ENCODE measurements at places on chromosomes 2 and 18.

GRCh38 chr2:16081316-16082200, 141.2 kb downstream of the MYCN start:
- DNase-seq, result no peak

- DNase-seq, result no peak
Measured at GRCh38 chr2:107398683-107399082, 428.0 kb upstream of the RGPD4 start.

GRCh38 chr2:112629224-112629623, 16.5 kb upstream of the SLC20A1 start:
- no peak for DNase-seq

GRCh38 chr18:48547531-48547981, 8.7 kb downstream of the CTIF start:
- no peak for DNase-seq

DNA sequence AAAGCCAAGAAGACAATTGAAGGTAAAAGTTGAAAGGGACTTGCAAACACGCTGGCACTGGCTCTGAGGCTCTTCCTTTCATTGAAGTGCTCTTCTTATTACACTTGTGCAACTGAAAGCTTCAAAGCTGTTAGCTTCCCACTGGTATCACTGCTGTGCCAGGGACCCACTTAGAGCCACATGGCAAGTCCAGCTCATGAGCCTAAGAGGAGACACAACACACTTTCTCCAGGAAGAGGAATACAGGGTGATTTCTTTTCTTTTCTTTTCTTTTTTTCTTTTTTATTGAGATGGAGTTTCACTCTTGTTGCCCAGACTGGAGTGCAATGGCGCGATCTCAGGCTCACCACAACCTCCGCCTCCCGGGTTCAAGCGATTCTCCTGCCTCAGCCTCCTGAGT, 218.2 kb downstream of the ATAD2B start:
- DNase-seq, result no peak

GRCh38 chr2:1854729-1855547, 110.6 kb upstream of the PXDN start:
- DNase-seq, result peak; percentile 84

DNA sequence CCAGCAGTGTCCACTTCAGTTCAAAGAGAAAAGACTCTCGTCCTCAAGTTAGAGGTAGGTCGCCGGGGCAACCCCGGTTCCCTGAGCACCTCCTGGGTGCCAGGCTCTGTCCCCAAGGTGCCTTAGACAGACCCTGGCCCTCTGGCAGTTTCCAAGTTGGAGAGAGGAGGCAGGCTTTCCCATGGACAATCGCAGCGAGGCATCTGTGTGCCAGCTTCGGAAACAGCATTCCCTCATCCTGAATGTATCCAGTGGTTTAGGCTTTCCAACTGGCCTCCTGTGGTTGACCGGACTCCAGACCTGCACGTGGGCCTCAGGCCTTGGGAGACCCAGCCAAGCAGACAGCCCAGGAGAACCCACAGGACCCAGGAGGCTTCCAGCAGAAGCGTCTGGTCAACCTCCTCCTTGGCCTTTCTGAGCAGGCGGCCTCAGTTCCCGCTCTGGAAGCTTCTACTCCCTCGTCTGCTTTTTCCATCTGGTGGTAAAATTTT, 70.3 kb downstream of the KCNF1 start:
- DNase-seq, result no peak

- no peak for DNase-seq
Measured at GRCh38 chr18:13809531-13810255, 14.3 kb upstream of the MC5R start.

GRCh38 chr2:189698020-189698887, 23.8 kb downstream of the ANKAR start:
- DNase-seq, result no peak

GRCh38 chr2:233369897-233370685, 15.8 kb downstream of the DGKD start:
- no peak for DNase-seq

DNA sequence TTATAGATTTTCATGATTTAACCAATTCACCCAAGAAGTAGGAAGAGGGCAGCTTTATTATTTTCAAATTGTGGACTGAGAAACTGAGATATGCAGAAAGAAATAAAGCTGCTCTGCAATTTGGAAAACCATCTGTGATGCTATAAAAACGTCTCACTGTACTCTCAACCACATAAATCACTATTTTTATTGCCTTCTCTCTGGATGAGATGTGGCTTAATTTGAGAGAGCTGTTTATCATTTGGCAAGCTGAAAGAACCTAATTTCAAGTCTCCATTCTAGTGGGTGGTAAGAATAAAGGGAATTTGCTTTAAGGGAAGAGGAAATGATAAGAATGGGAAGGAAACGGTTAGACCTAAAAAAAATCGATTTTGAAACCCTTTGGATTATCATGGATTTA, 49.9 kb upstream of the CYP1B1 start:
- DNase-seq, result no peak

- no peak for DNase-seq
Measured at GRCh38 chr2:128329607-128330006, 10.9 kb upstream of the HS6ST1 start.

GRCh38 chr2:135825550-135826176, 11.3 kb downstream of the LCT start:
- no peak for DNase-seq

- no peak for DNase-seq
Measured at GRCh38 chr2:23433282-23433681, 48.3 kb downstream of the KLHL29 start.

DNA sequence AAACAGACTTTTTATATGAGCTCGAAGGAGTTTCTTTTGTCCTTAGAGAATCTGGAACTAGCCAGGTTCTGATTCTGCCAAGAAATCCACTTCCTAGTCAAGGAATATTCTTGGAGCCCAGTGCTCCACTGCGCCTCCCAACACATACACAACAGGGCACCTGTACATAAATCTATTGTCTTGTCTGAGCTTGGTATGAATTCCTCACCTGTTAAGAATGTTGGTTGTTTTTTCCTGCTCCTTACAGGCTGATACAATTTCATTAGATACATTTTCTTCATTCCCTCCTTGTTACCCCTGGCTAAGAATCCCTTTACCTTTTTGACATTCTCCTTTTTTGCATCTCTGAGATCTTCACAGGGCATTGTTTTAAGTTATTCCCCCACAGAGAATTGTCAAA, 56.0 kb upstream of the FZD7 start:
- DNase-seq, result no peak

GRCh38 chr2:98772536-98772935, 41.6 kb upstream of the MGAT4A start:
- no peak for DNase-seq

GRCh38 chr2:175403599-175404221, 222.2 kb upstream of the ATP5MC3 start:
- no peak for DNase-seq

- peak; percentile 90 for DNase-seq
Measured at GRCh38 chr2:3126911-3127621, 250.6 kb downstream of the EIPR1 start.

DNA sequence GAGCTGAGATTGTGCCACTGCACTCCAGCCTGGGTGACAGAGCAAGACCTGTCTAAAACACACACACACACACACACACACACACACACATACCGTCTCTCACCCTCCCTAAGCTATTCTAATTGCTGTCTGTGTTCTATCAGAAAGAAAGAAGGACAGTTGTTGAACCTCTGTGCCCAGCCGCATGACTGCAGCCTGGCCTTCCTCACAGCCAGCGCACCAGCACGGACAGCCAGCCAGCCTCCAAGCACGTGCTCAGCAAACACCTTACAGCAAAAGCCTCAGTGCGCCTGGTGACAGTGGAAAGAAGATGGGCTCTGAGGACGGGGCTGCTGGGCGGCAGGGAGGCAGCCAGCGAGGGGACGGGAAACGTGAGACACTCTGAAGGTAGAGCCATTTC, 58.0 kb downstream of the ZNF516 start:
- DNase-seq, result no peak

DNA sequence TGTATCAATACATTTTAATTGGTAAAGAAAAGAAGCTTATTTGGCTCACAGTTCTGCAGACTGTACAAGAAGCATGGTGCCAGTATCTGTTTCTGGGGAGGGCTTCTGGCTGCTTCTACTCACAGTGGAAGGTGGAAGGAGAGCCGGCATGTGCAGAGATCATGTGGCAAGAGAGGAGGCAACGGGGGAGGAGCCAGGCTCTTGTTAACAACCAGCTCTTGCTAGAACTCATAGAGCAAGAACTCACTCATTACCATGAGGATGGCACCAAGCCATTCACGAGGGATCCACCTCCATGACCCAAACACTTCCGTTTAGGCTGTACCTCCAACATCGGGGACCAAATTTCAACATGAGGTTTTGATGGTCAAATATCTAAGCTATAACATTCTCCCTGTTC, 7.5 kb downstream of the PARD6G start:
- DNase-seq, result no peak

DNA sequence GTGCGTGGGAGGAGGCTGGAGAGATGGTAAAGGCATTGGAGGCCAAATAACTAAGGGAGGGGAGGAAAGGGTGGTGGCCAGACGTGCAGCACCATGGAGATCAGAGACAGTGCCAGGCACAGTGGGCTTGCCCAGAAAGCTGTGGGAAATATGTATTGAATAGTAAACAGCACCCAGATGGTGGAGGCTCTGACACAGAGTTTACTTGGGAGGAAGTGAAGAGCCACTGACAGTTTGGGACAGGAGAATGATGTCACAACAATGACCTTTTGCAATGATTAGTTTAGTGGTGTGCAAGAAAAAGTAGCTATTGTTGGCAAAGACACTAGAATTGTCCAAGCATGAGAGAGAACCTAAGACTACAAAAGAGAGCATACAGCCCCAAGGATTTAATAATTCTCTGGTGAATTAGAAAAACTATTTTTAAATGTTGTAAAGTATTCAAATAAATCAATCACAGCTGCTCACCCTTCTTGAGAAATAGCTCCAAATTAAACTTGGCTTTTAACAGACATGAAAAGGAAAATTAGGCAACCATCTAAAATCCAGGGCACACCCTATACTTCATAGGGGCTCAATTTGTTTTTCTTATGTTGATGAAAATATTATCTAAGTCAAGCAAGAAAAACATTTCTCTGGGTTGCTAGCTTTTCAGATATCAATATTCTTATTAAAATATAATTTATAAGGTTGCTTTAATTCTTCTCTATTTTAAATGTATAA, 458.7 kb upstream of the HNRNPA3 start:
- DNase-seq, result no peak

- DNase-seq, result no peak
Measured at GRCh38 chr18:51867767-51868166, 472.2 kb upstream of the DCC start.

DNA sequence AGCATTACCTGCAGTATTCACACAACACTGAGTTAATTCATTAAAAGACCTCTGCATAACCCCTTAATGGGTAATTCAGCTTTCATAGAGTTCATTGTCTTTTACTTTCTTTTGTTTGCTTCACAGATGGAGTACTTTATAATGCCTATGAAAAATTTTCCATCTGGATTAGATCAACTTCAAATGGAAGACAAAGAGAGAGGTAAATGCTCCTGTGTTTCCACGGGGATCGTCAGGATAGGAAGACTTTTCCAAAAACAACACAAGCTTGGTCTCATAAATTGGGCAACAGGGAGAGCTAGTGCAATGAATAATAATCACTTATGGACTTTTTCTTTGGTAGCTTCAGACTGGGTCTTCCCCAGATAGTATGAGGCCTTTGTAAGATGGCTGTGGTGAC, 100.7 kb downstream of the ICOS start:
- no peak for DNase-seq

DNA sequence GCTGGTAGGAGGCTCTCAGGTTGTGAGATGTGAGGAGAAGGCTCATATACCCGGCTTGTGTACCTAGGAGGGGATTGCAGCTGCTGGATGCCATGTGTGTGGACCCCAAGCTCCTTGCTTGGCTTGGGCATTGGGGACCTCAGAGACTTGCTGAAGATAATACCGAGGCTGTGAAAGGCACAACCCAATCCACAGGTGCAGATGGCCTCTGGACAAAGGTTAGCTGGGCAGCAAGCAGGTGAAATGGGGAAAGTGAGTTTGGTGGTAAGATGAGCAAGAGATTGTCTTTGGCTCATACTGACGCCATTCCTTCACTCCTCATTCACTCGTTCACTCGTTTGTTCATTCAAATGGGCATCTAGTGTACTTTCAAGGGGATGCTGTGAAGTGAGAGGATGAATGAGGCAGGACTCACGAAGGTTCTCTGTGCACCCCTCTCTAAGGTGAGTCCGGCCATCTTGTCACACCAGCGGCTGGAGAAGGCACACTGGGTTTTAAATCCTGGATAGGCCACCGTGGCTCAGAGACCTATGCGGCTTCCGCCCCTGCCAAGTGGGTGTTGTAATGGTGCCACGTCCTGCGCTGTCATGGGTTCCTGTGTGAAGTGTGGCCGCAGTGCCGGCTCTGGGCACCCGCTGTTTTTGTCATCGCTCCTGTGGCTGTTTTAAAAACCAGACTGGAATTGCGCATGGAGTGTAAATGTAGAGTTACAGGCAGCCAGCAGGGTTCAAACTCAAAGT, 13.7 kb downstream of the FBLN7 start:
- no peak for DNase-seq

DNA sequence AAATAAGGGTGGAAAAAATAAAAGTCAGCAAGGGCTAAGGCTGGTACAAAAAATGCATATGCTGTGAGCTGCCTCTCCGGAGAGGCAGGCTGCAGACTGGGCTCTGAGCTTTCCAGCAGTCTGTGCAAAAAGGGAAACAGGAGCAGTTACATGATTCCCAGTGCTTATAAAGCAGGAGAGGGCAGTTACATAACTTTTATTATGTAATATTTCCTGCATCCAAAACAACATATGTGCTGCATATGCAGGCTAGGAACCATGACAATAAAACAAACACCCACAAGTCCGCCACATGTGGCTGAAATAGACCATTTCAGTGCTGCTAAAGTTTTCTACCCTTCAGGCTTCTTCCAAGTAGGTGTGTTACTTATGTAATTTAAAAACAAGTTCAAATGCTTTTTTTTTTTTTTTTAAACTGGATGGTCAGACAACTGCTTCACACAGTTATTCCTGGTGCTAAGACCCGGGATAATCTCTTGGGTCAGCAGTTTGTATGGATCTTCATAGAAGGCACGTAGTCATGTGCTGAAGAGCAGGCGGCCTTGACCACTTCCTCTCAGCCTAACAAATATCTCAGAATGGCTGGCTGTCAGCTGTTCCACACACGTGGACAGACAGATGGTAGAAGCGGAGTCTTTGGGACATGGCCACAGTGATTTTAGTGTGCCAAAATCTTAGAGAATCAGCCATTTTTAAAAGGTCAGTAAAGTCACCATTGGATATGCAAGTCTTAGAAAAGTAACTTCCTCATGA, 43.5 kb downstream of the ARMC9 start:
- no peak for DNase-seq

Data from NCI-H524 (cell line).